ENCODE measurements at places on chromosomes 13 and 19.
A peak's percentile ranks its signal among the peaks of the same experiment; 100 is the strongest.

DNA sequence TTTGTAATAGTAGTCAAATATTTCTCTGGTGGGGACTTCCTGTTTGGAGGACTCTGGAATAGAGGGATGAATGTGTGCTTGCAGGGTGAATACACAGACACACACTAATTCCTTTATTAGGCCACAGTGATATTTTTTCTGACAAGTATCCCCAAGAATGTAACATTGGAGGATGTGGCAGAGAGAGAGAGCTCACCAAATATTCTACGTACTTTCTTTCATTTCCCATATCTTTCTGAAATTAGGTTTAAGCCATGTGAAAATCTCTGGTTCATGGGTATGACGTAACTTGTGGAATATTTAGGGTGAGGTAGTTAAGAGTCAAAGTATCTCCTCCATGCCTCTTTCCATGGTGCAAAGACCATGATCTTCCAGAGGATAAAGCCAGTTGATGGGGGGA lies 463.4 kb downstream of the DIAPH3 start:
- peak; percentile 11 for DNase-seq

- no peak for DNase-seq
Measured at GRCh38 chr19:13830741-13831536, 35.7 kb downstream of the ZSWIM4 start.

- DNase-seq = peak; percentile 81
Measured at GRCh38 chr13:50993934-50994333, 84.3 kb downstream of the RNASEH2B start.

- peak; percentile 62 for DNase-seq
Measured at GRCh38 chr13:35388441-35389355, 87.8 kb downstream of the MAB21L1 start.

DNA sequence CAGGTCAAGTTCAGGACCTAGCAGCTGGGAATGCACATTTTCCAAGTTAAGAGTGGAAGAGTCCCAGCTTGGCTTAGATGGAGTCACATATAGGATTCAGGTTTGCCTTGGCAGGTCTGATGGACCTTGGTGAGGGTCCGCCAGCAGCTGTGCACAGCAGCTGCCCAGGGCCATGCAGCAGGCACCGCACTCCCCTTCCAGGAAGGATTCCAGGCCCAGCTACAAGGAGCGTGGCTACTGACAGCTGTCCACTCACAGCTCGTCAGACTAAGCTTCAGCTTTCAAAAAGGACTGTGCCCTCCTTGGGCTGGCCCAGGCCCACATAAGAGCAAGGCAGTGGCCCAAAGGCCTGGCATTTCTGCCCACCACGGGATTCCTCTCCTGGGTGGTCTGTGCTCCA lies 68.4 kb downstream of the ALOX5AP start:
- DNase-seq = no peak

GRCh38 chr13:32642316-32642715 lies 56.1 kb downstream of the PDS5B start:
- no peak for DNase-seq

DNA sequence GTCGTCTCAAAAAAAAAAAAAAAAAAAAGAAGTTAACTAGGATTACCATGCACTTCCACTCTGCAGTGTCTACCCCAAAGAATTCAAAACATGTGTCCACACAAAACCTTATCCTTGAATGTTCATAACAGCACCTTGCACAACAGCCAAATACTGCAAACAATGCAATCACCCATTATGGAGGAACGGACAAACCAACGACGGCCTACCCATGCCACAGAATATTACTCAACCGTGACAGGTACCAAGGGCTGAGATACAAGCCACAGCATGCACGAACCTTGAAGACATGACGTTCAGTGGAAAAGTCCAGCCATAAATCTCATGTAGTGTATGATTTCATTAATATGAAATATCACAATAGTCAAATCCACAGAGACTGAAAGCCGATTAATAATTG lies 3.0 kb upstream of the SHISA7 start:
- no peak for DNase-seq

DNA sequence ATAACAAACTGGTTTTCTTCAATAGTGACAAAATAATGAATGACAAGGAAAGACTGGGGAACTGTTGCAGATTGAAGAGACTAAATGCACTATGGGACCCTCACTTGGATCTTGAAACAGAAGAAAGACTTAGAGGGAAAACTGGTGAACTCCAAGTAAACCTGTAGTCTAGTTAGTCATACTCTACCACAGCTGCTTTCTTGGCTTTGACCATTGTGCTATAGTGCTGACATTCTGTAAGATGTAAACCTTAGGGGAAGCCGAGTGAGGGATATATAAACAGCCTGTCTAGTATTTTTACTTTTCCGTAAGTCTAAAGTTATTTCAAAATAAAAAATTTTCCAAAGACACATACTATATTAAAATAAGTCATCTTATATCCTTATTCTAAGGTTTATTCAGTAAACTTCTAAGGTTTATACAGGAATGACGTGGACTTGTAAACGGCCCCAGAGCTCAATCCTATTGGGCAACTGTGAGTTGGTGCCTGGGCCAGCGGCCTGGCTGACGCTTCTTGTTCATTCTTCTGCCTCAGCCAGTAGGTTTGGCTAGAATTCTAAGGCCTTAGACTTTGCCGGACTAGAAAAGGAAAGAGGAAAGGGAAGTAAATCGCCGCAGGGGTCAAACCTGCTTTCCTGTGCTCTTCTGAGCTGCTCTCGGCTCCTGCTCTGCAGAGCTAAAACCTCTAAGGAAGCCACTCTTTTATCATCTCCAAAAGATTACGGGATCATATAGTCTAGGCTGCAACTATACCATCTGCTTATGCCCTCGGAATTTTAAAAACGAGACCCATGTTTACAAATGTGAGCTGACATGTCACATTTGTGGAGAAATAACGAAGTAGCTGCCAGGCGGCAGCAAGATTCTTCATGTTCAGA lies 33.6 kb upstream of the UBE2L5 start:
- DNase-seq = peak; percentile 21

Data from fibroblast of pulmonary artery (primary cell).